ENCODE measurements at places on chromosomes 12 and 14.

DNA sequence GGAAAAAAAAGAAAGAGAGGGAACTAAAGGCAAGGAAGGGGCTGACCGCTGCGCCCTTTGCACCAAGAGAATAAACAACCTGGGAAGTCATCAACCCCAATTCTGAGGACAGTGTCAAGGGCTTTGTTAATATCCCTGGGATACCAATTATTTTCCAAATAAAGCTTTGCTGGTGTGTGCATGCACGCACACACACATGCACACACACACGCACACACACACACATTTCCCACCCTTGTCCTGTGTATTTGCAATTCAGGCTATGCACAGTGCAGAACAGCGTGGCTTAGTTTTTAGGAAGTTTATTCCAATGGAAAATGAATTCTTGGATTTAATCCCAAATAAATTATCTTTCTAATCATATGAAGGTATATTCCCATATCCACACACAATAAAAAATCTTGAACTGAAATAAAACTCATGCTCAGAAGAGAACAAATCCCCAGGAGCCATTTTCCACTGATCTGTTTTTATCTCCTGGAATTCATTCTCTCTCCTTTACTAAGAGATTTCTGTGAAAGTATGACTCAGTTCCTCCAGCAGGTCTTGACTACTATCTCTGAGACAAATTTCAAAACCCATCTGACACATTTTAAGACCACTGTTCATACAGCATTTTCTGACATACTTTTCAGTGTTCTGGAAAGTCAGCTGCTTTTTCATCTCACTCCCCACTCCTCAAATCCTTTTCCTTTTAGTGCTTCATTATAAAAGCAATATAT is 334.4 kb upstream of the ATP2B1 start:
- DNase-seq: no peak

GRCh38 chr14:68477461-68478085 is 315.3 kb downstream of the ZFP36L1 start:
- no peak for DNase-seq

DNA sequence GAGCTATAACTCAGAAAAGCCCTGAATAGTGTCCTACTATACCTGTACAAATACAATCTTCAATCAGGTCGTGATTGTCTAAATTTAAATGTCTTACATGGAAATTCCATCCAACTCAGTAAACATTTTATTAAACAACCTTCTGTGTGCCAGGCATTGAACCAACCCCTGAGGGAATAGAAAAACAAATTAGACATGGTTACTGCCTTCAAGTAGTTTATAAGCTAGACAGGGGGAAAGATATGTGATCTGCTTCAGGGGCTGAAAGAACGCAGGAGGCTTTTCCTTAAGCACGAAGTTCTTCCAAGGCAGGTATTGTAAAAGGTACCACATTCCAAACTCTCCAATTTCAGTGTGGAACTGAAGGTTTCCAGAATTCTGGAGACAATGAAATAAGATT is 39.7 kb upstream of the STAB2 start:
- no peak for DNase-seq

GRCh38 chr14:103569408-103569807 is 6.6 kb downstream of the COA8 start:
- DNase-seq: no peak

GRCh38 chr12:103442822-103443221 is 52.9 kb downstream of the C12orf42 start:
- DNase-seq: no peak

GRCh38 chr14:70254476-70254961 is 65.8 kb upstream of the SLC8A3 start:
- DNase-seq: no peak

- DNase-seq: no peak
These were observed 264.3 kb downstream of the AKAP6 start for GRCh38 chr14:32593290-32593942.
